Glutamatergic neuron (in vitro differentiated cells): ENCODE measurements at places on chromosomes 12 and 14.

DNA sequence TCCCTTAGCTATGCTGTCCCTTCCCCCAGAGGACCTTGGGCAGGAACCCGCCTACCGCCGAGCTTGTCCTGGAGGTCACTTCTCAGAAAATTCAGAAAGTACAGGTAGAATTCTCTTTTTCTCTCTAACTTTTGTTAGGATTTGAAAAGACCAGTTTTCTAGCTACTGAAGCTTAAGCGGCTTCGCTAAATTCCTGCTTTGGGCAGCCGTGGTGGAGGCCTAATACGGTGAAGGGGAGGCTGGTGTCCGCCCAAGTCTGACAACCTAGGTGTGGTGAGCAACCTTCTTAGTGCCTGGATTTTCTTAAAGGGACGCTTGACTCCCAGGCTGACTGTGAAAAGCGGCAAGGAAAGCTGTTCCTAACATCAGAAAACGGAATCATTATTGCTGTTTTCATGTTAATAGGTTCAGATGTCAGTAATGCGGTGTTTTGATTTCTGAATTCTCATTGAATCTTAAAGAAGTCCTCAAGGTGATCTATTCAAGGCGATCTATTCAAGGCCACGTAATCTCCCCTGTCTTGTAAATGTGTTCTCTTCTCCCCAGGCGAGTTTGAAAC, 835 bp downstream of the FGD4 start:
- no peak for DNase-seq

DNA sequence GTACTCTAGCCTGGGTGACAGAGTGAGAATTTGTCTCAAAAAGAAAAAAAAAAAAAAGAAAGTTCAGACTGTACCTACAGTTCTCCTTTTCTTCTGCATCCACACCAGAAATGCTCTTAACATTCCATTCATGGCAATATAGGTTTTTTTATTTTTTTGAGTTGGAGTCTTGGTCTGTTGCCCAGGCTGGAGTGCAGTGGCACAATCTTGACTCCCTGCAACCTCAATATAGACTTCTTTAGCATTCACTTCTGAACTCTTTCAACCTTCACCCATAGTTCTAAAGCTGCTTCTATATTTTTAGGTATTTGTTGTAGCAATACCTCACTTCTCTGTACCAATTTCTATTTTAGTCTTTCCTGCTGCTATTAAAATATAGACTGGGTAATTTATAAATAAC, 1095.7 kb downstream of the FLRT2 start:
- DNase-seq, result no peak

DNA sequence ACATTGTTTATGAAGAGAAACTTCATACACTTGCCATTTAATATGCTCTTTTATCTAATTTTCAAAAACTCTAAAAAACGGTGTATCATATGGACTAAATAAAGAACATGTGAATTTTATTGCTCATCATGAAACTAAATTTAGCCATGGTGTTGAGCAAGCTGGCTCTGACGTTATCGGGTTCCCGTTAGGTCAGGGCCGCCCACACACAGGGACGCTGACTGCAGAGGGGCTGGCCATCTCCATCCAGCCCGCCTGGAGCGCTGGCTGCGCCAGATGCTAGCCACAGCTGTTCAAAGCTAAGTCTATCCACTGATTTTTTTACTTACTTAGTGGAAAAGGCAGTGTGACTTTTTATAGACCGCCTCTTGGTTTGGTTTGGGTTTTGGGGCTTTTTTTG, 36.5 kb upstream of the DYNC1H1 start:
- no peak for DNase-seq

GRCh38 chr12:20368114-20368650, at the start of gene PDE3A:
Gene PDE3A (plus strand): TSS chr12:20368537. CDS start chr12:20369285, 748 bp downstream.
- peak; percentile 84 for DNase-seq

- peak; percentile 35 for DNase-seq
These were observed 240.1 kb upstream of the OR4E1 start for GRCh38 chr14:21913759-21914158.

- DNase-seq, result no peak
These were observed 447.5 kb downstream of the PCNX1 start for GRCh38 chr14:71354801-71355200.
